Transverse colon (tissue), 4 donors: ENCODE measurements at places on chromosomes 6 and 20.

DNA sequence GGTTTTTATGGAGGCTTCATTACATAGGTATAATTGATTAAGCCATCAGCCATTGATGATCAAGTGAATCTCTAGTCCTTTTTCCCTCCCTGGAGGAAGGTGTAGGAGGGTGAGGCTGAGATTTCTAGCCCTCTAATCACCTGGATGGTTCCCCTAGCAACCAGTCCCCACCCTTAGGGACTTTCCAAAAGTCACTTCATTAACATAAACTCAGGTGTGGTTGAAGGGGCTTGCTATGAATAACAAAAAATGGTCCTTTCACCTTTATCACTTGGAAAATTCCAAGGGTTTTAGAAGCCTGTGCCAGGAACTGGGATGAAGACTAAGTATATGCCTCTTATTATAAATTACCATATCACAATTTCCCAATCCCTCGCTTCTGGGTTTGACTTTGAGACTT, 40.4 kb downstream of the SMPDL3A start:
- DNase-seq = no peak

DNA sequence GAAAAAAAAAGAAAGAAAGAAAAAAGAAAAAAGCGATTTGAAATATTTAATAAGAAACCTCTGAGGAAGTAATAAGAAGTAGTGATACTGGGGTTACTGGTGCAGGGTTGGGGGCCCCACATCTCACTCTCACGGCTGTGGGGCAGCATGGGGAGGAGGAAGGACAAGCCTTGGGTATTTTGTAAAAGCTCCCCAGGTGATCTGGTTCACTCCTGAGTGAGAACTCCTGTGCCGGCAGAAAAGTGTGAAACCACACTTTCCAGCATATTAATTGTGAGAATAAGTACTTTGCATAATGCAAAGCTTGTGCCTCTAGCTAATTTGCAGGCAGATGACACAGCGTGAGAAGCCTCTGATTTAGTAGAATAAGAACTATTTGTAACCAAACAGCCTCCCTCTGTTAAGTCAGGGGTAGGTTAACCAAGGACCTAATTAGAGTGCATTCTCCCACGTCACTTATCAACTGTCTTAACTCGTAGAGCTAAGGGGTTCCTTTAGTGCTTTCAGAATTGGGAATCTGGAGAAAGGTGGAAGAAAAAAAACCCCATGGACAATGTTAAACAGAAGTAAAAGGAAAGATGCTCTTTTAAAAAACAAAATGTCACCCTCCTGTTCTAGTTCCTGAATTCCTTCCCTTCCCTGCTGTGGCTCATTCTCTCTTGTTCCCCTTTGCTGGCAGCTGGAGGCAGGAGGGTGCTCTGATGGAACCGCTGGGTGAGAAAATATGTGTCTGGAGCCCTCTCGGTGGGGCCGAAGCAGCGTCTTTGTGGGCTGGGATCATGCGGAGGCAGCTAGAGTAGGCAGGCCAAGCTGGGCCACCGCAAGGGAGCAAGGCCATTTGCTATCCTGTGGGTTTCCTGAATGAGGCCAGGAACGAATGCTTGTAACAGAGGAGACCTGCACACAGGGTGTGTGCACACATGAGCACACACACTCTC, 108.7 kb downstream of the FYN start:
- DNase-seq = peak; percentile 49

- DNase-seq = no peak
Observed at GRCh38 chr6:137339929-137340559, 120.9 kb upstream of the IFNGR1 start.

DNA sequence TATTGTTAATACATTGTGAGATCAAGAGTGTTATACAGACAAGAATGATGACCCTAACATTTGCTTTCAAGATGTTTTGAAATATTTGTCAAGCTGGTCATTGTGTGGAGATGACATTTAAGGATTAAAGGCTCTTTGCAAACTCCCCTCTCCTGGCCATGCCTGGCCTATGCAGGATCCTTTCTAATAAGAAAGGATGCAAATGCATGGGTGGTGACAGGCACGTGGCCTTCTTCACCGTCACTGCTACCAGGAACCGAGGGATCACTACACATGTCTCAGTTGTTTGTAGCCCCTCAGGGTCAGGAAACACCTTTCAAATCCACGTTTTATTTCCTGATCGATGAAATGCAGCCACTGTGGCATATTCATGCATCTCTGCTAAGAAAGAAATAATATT, 419.7 kb downstream of the PRKN start:
- DNase-seq = no peak

DNA sequence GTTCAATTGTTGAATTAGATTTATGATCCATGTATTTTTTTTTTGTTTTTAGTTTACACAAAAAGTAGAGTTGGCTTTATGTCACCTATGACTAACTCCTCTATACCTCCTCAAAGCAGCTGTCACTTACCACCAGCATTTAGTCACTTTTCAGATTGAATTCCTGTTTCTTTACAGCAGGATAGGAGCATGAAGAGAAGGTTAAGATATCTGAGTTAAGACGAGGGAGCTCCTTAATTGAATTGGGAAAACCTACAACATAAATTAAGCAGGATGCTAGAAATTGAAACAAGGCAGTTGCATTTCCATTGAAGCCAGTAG, 237.2 kb downstream of the FARS2 start:
- DNase-seq = no peak

GRCh38 chr6:81896525-81897503, 144.3 kb upstream of the TENT5A start:
- no peak for DNase-seq

- peak; percentile 66 for DNase-seq
Observed at GRCh38 chr20:37989601-37990295, 43.5 kb downstream of the TTI1 start.

- no peak for DNase-seq
Observed at GRCh38 chr6:422433-423054, 31.0 kb downstream of the IRF4 start.

DNA sequence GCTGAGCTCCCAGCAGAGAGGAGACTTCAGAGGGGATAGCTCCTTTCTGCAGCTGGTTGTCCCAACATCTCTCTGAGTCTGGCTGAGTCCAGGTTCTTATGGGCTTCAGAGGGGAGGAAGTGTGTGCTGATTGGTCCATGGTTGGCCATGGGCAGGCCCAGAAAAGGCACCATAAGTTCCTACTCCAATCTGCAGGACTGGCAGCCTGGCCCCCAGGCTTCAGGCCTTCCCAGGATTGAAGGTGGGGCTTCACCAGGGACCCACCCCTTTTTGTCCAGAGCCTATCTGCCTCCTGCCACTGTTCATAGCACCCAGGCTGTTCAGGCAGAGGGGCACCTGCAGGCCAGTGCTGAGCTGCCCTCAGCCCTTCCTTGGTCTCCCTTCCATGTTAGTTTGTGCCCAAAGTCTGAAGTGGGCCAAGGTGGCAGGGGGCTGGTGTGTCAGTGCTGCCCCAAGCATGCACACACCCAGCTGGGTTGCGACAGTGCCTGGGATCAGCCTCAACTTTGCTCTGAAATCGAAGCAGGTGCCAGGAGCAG, 21.6 kb upstream of the TOP1 start:
- no peak for DNase-seq

GRCh38 chr6:57193177-57193576, 21.1 kb downstream of the BAG2 start:
- DNase-seq = no peak
